RCC 7860 (cell line): ENCODE measurements at places on chromosomes 7 and 10.

DNA sequence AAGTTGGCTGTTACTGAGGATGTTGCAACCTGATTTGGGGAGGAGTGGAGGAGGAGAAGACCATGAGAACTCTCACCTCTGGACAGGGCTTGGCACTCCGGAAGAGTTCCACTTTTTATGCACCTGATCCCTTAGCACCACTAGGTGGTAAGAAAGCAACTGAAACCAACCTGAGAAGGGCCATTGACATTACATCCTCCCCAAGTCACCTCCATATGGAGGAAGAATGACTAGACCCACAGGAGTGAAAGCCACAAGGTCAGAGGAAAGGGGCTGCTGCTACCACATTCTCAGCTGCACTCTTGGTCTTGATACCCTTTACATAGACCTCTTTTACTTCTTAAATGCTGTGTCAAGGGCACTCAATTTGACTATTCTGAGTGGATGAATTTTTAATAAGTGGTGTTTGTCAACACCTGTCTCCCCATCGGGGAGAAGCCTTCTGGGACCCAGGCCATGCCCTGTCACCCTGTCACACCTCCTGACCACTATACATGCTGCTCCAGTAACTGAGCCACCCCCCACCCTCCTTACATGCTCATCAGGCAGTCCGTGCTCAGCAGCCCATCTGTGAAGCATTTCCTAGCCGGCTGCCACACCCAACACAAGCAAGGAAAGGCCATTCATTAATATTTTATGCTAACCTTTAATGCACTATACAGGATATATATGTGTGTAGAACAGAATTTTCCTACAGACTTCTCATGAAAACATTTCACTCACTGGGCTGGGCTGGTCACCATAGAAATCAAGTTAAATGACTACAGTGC lies 362.9 kb downstream of the GFRA1 start:
- DNase-seq, result no peak

- no peak for DNase-seq
Measured at GRCh38 chr10:118635674-118636402, 40.4 kb upstream of the PRLHR start.

DNA sequence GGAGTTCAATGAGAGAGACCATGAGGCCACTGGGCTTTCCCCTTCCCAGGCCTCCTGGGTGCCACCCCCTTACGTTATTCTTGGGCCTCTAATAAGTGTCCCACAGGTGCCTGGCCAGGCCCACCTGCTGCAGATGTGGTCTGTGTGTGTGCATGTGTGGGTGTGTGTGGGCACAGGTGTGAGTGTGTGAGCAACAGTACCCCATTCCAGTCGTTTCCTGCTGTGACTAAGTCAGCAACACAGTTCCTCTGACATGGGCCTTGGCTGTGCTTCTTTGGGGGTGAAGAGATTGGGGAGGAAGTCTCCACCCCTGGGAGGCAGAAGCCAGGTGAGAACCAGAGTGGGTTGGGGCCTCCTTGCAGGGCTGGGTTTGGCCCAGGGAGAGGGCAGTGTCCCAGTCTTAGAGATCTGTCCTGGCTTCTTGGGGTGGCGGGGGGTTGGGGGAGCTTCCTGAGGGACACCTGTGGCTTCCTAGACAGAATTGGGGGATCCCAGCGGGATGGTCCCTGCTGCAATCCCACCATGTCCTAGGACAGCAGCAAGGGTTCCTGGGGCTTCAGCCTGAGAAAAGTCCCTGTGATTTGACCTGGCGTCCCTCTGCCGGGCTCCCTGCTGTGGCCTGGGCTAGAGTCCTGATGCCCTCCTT lies 4.1 kb upstream of the PILRB start:
- no peak for DNase-seq

DNA sequence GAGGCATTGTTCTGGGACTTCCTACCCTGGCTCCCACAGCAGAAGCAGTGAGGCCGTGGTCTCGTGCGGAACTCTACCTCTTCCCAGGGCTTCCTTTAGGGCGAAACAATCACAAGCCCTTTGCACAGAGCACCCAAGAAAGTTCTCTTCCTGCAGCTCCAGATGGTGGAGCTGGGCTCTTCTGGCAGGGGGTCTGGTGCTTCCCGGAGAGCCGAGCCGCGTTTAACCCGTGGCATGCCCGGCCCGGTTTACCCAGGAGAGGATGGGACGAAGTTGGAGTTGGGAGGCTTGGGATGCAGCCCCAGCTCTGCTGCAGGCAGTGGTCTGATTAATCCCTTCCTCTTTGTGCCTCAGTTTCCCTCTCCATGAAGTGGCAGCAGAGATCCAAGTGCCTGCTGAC lies 9.0 kb upstream of the ATP6V0E2 start:
- no peak for DNase-seq

GRCh38 chr10:6200734-6201515 lies 1.8 kb upstream of the PFKFB3 start:
- no peak for DNase-seq

GRCh38 chr10:59493017-59493416 lies 130.7 kb upstream of the FAM13C start:
- DNase-seq, result no peak

DNA sequence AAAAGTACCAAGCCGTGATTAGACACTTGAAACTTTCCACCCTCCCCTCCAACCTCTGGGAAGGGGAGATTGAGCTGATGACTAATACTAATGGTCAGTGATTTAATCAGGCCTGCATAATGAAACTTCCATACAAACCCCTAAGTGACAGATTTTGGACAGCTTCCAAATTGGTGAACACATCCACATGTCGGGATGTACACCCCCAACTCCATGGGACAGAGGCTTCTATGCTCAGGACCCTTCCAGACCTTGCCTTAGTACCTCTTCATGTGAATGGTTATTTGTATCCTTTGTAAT lies 4.8 kb downstream of the NUB1 start:
- no peak for DNase-seq
